ENCODE measurements at places on chromosomes 3 and 15.
A peak's percentile ranks its signal among the peaks of the same experiment; 100 is the strongest.

GRCh38 chr15:97456521-97457202, 503.8 kb upstream of the ARRDC4 start:
- DNase-seq = no peak

- DNase-seq = no peak
Measured at GRCh38 chr3:174725303-174725702, 133.8 kb upstream of the NAALADL2 start.

GRCh38 chr3:46110701-46111493, 83.6 kb upstream of the XCR1 start:
- DNase-seq = peak; percentile 77

GRCh38 chr3:65854606-65855304, 184.0 kb downstream of the MAGI1 start:
- DNase-seq = no peak

- DNase-seq = no peak
Measured at GRCh38 chr3:169169340-169169963, 494.1 kb downstream of the MECOM start.

GRCh38 chr15:23503576-23503975, 56.5 kb upstream of the GOLGA6L2 start:
- no peak for DNase-seq

- peak; percentile 32 for DNase-seq
Measured at GRCh38 chr15:67085818-67086636, 20.6 kb downstream of the SMAD3 start.

- DNase-seq = no peak
Measured at GRCh38 chr3:9291821-9292410, 42.5 kb upstream of the SRGAP3 start.

DNA sequence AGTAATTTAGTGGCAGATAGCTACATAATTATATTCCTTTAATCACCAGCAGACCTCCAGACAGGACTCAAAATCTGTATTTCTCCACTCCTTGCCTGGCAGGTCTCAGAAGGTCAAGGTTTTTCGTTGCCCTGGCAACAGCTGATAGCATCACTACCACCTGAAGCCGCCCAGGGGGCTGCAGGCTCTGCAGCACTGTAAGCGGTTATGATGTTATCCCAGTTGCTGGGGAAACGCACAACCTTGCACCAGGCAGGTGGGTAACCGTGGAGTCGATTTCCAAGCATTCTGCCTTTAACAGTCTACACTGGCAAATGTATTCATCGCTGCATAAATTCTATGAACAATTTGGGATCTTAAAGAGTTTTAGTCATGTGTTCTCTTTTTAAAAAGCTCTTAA, 756.3 kb downstream of the NTRK3 start:
- no peak for DNase-seq
